ENCODE measurements at places on chromosomes 2 and 18. TPM values are rescaled to one million over a fixed set of nuclear protein-coding genes. Genes with fewer than 3 reads are reported as not detected.

GRCh38 chr2:207692206-207693065, 19.0 kb upstream of the CCNYL1 start:
- peak; percentile 32 for DNase-seq

DNA sequence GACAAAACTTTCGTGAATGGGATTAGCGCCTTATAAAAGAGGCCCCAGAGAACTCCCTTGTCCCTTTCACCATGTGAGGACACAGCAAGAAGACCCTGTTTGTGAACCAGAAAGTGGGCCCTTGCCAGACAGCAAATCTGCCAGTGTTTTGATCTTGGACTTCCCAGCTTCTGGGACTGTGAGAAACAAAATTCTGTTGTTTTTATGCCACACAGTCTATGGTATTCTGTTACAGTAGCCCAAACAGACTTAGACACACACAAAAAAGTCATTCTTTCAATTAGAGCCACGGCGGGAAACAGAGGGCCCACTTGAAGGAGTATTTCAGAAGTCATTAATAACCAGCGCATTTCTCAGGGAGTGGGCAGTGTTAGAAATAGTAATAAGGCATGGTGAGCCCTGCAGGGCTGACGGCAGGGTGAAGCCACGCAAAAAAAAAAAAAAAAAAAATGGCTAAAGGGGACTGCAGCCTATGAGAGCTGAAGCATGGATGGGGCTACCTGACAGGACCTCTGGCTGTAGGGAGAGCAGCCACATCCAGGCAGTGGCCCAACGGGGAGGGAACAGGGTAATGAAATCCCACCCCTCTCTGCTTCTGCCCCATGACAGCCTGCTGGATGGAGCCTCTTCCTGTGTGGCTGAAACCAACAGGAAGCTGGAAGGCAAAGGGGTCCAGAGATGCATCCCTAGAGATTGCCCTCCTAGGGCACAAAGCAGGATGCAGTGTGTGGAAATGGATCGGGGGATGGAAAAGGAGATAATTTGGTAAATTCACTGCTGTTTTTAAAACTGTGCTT, 189.3 kb downstream of the KCNS3 start:
- no peak for DNase-seq

DNA sequence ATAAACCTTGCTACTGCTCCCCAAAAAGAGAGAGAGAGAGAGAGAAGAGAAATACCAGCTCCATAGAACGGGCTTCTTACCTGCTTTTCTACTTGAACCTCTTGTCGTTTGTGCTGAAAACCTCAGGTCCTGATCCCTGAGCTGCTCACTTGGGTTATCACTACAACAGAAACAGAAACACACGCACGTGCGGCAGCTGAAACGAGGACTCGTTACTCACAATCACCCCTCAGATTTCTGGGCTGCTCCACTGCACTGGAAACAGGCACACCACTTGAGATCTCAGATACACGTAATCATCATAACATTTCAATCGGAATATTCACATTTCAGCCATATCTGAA, 48.2 kb upstream of the GPC1 start:
- no peak for DNase-seq

- DNase-seq, result no peak
These were observed 369.3 kb downstream of the NBAS start for GRCh38 chr2:15191789-15192188.

Gene AGXT
- total RNA-seq, result not detected

DNA sequence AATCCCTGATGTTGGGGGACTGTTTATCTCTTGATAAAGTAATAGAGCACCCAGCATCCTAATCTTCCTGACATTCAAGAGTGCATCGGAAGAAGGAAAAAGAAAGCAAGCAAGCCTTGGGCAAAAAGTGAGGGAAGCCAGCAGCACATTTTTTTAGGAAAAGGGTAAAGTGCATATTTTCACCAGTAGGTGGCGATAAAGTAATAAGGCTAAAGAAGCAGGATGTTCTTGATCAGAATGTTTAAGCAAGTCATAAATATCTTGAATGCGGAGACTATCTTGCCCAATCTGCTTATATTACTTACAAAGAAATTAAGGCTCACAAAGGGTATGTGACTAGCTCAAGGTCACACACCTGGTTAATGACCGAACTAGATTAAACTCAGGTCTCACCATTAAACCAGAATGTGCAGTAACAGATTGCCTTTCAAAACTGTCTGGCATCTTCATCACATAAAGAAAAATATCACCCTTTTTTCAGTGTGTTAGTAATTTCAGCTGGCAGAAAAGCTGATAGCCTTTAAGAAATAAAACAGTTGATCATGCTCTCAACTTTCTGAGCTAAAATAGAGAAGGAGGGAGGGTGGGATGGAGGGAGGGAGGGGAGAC, 83.8 kb downstream of the VIT start:
- no peak for DNase-seq

DNA sequence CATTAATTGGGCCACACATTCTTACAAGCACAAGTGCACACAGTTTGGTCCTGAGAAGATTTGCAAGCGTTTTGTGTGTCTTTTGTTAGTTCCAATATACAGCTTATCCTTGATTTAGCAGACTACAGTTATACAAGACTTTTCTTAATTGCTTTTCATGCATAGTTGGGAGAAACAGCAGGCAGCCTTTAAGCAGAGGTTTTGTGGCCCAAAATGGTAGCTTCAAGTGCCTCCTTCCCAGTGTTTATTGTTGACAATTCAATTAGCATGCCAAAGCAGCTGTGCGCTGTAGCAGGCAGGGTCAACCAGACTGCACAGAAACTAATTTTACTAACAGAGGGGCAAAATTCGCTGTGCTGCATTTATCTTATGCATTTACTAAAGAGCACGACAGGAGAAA, 47.5 kb downstream of the FRZB start:
- DNase-seq, result no peak

Gene TAF4B
- total RNA-seq, result 19.5 TPM

GRCh38 chr2:95722131-95722697, 130.4 kb downstream of the TRIM43 start:
- no peak for DNase-seq

- no peak for DNase-seq
These were observed 940.9 kb downstream of the SLC4A3 start for GRCh38 chr2:220568296-220568695.

Gene GAREM2
- 3.2 TPM for total RNA-seq

Gene UPP2
- not detected for total RNA-seq

DNA sequence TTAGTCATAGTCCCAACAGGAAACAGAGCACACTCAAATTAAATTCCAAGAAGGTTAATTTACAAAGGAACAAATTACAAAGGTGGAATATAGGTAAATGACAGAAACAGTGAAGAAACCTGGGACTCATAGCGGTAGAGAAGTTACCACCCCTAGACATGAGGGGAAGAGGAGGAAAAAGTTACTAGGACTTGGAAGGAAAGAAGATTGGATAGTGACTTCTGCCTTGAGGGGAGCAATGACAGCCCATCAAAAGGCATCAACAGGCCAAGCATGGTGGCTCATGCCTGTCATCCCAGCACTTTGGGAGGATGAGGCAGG, 2.4 kb upstream of the PDE11A start:
- no peak for DNase-seq

Gene BOLL
- not detected for total RNA-seq

DNA sequence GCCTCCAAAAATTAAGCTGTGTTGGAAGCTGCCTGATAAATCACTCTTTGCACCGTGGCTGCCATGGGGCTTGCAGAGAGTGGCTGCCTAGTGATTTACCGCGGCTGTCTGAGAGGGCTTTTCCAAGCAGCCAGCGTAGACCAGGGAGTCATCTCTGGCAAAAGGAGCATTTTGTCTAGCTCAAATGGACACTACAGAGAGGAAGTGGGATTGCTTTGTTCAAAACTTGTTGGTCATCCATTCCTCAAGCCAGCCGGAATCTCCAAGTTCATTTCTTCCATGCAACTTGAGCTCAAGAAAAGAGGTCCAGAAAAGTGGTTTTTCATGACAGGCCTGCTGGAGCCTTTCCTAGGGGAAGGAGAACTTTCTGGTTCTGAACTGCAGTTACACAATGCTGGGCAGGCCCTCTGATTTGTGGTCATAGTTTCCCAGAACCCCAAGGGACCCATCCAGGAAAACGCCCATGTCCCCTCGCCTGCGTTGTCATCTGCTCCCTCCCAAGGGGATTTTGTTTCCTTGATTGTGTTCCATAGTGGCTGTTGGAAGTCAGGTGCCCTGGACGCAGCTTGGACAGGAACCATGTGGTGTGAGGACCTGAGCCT, 108.1 kb downstream of the TRIB2 start:
- DNase-seq, result no peak

DNA sequence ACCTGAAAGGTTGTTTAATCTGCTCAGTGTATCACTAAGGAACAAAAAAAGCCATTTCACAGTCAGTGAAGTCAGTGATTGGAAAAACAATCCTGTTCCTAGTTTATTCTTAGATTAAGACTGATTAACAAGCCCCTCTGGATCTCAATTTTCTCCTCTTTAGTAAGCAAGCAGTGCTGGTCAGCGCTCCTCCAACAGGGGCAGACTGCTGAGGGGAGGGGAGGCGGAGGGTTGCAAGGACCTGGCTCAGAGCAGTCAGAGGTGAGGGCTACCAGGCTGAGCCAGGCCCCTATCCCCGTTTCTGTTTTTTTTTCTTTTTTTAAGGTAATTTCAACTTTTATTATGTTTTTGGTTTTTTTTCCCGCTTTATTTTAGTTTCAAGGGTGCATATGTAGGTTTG, 24.7 kb upstream of the KCNS3 start:
- no peak for DNase-seq

Gene CPO
- total RNA-seq, result 0.20 TPM

GRCh38 chr2:230925443-230925878, 419 bp upstream of the GPR55 start:
- DNase-seq, result no peak

DNA sequence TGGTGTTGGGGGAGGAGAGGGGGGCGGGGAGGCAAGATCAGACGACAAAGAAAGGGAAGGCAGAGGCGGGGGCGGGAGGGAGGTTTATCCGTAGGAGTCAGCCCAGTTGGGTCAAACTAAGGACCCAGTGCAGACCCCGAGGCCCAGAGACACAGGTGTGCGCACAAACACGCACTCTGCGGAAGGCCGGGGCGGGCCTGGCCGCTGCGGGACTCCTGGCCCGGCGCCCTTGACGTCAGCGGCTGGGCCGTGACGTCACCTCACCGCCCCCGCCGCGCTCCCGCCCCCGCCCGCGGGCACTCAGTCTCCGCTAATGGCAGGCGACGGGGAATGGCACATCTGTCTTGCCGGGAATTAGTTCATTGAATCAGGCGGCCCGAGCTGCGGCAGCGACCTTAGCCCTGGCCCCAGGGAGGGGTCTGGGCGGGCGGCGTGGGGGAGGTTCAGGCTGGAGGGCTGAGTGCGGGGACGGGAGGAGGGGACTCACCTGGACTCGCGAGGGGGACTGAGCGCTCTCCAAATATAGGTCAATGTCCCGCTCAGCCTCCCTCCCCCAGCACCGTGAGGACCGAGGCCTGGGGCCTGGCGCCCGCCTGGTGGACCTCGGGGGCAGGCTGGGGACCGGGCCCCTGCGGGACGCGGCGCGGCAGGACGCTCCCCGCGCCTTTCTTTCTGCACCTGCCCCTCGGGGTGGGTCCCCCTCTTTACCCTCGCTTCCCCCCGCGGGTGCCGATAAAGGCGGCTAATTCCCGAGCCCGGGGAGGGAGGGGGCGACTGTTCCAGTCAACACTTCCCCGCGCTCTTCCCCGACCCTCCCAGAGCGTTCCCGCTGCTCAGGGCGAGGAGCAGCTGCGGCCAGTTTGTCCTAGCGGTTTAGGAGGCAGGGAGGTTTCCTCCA, 15.5 kb upstream of the ECEL1 start:
- DNase-seq, result peak; percentile 57

Gene RTP5
- total RNA-seq, result 0.11 TPM

DNA sequence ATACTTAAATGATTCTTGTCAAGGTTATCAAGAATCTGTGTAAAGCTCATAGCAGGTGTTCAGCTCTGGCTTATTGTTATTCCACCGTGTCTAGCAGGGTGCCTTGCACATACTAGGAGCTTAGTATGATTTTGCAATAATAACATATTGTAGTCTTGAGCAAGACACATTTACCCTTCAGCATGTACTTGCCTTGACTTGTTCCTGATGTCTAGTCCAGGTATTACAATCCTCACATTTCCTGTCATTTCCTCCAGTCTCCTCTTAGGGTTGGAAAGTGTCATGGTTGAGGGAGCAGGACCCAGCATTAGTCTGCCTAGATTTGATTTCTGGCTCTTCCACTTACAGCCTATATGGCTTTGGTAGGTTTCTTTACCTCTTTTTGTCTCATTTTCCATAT, 246.1 kb downstream of the RAD51AP2 start:
- no peak for DNase-seq

Gene SERPINB10
- total RNA-seq, result not detected

Gene KCNG2
- not detected for total RNA-seq

Gene NT5C1B
- not detected for total RNA-seq

- DNase-seq, result no peak
These were observed 81.4 kb upstream of the MSH2 start for GRCh38 chr2:47321411-47322031.

DNA sequence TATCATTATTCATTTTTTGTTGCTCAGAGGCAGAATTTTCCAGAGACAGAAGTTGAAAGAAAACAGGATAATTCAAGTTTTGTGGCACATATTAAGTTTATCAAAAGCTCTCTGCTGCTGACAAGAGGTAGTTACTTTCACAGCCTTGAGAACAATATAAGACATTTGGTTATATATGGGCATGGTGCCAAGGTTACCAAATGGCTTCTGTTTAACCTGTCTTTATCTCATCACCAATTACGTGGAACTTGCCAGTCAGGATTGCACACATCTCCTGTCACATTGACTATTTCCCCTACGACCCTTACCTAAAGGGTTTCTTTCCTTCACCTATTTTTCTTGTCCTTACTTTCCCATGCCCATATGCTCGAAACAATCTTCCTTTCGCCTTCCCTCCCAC, 35.9 kb downstream of the KLF7 start:
- no peak for DNase-seq

GRCh38 chr18:73043611-73044010, 175.8 kb upstream of the NETO1 start:
- no peak for DNase-seq

Gene SAG
- total RNA-seq, result not detected

DNA sequence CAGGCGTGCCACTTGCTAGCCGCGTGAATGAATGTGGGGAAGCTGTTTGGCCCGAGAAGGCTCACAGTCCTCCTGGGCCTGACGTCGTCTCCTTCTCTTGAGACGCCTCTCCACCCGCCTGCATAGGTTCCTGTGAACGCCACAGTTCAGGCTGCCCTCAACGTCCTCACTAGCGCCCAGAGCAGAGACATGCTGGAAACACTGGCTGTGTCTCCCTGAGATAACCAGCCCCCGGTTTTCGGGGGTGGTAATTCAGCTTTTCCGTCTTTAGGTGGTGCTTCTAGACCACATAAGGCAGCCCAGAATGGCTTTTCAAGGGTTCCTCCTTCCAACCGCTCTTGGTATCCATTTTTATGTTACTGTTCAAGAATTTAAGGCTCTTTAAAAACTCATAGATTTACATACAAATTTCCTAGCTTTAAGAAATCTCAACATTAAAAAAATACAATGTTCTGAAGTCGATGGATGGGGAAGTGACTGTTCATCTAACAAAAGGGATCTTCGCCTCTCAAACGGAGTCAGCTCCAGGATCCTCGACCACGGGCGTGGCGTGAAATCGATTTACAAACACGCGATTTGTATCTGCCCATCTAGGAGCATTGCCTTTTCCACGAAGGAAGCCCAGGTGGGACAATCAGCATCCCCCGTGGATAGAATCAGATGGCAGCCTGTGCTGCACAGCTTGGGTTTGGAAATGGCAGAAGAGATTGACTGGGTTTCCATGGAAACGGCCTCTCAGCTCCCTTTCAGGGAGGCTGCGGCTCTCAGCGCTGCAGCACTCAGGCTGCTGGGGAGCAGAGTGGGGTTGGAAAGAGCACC, 110.6 kb upstream of the PXDN start:
- no peak for DNase-seq

Data from CD8-positive, alpha-beta memory T cell (primary cell).